ENCODE measurements at places on chromosomes 5 and 9. TPM values are rescaled to one million over a fixed set of nuclear protein-coding genes. Genes with fewer than 3 reads are reported as not detected.

Gene MAMDC2
- 135 TPM for total RNA-seq

Gene CLIC3
- total RNA-seq, result 0.39 TPM

Gene GARIN3
- not detected for total RNA-seq

Gene TMED7
- 163 TPM for total RNA-seq

Gene PTGES
- total RNA-seq, result 1.2 TPM

Gene HAVCR2
- 10.0 TPM for total RNA-seq

Gene AK8
- 0.84 TPM for total RNA-seq

Gene NUTM2G
- not detected for total RNA-seq

Gene DPM2
- total RNA-seq, result 34.3 TPM

Gene RAB3C
- total RNA-seq, result 0.45 TPM

Gene ABO
- total RNA-seq, result not detected

Gene SAPCD2
- 0.43 TPM for total RNA-seq

Gene TRIM7
- 0.22 TPM for total RNA-seq

- DNase-seq, result peak; percentile 70
Observed at GRCh38 chr9:131923766-131924165, 155.9 kb downstream of the MED27 start.

DNA sequence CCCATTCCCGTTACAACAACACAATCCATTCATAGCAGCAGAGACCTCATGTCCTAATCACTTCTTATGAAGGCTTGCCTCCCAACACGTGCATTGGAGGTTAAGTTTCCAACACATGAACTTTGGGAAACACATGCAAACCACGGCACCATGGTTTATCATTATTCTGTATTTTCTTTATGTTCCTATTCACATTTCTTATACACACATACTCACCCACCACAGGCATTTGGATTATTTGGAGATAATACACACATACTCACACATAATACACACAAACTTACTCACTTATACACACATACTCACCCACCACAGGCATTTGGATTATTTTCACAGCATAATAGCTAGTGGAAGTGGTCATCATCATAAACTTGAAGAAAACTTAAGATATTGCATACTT is 75.6 kb downstream of the C7 start:
- DNase-seq, result peak; percentile 83

DNA sequence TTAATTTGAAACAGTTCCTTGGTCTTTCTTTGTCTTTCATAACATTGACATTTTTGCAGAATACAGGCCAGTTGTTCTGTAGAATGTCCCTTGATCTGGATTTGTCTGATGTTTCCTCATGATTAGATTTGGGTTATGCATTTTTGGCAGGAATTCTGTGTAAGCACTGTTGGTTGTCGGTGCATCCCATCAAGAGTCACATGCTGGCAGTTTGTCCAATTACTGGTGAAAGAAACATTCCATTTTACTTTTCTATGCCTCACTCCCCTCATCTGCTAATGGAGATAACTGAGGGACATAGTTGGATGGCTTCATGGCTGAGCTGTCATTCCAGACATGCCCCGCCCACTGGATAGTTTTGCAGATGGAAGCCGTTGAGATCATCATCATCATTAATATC is 7.6 kb upstream of the ZNF618 start:
- peak; percentile 62 for DNase-seq

GRCh38 chr5:109571785-109572184 is 117.9 kb upstream of the MAN2A1 start:
- DNase-seq, result no peak

- DNase-seq, result peak; percentile 63
Observed at GRCh38 chr9:130835441-130836298, 616 bp downstream of the ABL1 start.

DNA sequence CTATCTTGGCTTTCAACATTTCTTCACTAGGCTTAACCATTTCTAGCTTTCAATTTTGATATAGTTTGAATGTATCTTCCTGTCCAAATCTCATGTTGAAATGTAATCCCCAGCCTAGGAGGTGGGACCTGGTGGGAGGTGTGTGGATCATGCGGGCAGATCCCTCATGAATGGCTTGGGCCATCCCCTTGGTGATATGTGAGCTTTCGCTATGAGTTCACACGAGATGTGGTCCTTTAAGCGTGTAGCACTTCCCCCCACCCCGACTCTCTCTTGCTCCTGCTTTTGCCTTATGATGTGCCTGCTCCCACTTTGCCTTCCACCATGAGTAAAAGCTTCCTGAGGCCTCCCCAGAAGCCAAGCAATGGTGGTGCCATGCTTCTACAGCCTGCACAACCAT is 40.6 kb downstream of the PHAX start:
- no peak for DNase-seq

DNA sequence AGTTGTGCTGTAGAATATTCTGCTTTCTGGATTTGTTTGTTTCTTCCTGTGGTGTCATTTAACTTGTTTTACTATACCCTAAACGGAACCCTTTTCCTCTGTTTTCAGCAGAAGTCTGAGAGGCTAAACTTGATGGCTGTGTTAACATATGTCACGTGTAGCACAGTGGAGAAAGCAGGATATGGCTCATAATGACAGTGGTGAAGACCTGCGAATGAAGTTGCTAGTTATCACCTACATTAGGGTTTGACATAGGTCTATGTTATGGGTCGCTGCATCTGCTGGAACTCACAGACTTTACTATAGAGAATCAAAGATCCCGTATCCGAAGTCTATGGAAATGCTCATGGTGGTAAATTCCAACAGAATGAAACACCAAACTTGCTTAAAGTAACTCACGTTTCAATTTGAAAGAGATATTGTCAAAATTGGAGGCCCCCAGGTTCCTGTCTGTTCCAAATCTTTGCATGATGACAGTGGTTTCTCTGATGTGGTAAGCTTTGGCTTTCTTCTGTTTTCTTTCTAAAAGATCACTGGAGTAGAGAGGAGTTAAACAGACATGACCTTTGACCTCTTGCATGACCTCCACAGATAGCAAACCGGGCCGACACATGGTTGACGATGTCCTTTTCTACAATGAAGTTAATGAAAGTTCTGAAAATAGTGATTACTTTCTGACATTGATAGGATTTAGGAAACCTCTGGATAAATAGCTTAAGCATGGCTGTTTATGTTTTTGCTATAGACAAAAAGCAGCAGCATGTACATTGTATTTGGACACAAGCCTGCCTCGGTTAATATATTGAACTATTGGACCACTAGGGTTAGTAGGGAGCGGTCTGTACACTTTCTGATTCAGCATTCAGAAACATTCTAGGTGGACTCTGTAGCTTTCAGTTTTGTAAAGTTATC is 3.1 kb upstream of the CATSPER3 start:
- no peak for DNase-seq

DNA sequence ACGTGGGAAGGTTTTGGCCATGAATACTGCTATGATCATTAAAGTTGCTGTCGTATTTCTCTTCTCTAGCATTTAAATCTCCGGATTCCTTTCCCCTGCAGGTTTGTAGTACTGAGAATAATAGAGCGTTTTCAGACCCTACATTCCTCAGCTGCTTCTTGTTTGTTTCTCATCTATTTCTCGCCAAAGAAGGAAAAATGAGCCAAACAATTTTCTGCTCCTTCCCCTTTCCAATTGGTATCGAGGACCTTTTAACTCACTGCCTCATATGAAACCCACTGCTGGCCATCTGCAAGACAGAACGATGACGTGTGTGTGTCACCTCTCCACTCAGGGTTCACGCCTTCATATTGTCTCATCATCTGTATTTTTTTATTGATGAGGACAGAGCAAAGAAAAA is 689.4 kb upstream of the WWC1 start:
- DNase-seq, result peak; percentile 41

- DNase-seq, result peak; percentile 27
Observed at GRCh38 chr9:17063535-17064135, 71.2 kb upstream of the CNTLN start.

DNA sequence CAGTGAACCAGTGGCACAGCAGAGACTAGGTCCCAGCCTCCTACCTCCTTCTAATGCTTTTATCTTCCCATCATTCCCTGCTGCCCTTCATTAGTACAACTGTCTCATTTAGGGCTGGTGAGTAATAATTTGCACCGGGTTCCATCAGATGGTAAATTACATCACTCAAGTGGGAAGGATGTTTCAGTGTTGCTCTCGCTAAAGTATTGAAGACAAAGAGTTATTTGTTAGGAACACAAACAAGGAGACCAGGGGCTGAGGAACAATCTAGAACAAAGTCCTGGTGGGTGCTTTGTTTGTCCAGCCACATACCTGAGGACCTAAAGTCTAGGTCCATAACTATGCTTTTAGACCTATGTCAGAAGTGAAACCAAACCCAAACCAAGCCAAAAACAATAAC is 52.4 kb downstream of the SEC61B start:
- no peak for DNase-seq

DNA sequence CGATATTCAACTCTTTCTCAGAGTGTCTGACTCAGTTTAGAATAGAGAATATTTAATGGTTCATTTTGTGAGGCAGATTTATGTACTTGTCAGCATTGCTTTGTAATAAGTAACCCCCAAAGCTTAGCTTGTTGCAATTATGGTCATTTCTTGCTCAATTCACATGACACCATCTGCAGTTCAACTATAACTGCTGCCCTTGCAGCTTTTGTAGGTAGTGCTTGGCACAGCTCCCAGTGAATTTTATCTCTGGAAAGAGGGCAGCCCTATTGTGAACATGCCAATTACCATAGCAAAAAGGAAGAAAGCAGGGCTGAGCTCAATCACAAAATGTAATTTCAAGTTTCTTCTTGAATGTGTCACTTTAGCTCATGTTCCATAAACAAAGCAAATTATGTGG is 1587.7 kb upstream of the ACO1 start:
- DNase-seq, result no peak

- DNase-seq, result peak; percentile 29
Observed at GRCh38 chr5:12566441-12566840, 662.2 kb upstream of the CTNND2 start.

GRCh38 chr5:89036166-89036565 is 153.2 kb upstream of the MEF2C start:
- DNase-seq, result no peak

- no peak for DNase-seq
Observed at GRCh38 chr9:84775056-84775643, 105.6 kb downstream of the NTRK2 start.

- no peak for DNase-seq
Observed at GRCh38 chr5:102138243-102138653, 157.8 kb downstream of the SLCO4C1 start.

DNA sequence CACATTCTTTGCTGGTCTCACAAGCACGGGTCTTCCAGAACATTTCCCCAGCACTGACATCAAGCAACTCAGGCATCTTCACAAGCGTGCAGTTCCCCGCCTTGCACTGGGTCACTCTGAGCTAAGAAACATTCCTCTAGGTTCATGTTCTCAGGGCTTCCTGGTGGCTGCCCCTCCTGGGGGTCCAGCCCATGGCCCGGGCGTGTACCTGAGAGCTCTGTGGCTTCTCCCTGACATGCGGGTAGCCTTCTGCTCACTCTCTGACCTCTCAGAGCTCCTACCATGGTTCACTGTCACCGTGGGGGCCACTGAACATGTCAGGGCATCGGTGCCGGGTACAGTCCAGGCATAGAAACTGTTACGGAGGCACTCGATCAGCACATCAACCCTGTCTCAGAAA is 87.5 kb downstream of the OLFM1 start:
- DNase-seq, result no peak

GRCh38 chr5:139014726-139015125 is 139.6 kb upstream of the LRRTM2 start:
- peak; percentile 88 for DNase-seq

- no peak for DNase-seq
Observed at GRCh38 chr5:7706256-7706655, 144.7 kb downstream of the CFAP90 start.

Measured in astrocyte (in vitro differentiated cells and primary cell).